ENCODE measurements at places on chromosomes 4 and X. TPM values are rescaled to one million over a fixed set of nuclear protein-coding genes. Genes with fewer than 3 reads are reported as not detected.

The GPM6B gene
- 7.6 TPM for total RNA-seq

The DRD5 gene
- total RNA-seq, result not detected

The F8A2 gene
- not detected for total RNA-seq

The MAGEE2 gene
- not detected for total RNA-seq

The MAMLD1 gene
- 12.8 TPM for total RNA-seq

The PPP2R2C gene
- 18.3 TPM for total RNA-seq

The RAB39B gene
- 0.19 TPM for total RNA-seq

Data from posterior vena cava (tissue), 2 donors.